Urothelium cell line (cell line): ENCODE measurements at places on chromosomes 3 and 15.

DNA sequence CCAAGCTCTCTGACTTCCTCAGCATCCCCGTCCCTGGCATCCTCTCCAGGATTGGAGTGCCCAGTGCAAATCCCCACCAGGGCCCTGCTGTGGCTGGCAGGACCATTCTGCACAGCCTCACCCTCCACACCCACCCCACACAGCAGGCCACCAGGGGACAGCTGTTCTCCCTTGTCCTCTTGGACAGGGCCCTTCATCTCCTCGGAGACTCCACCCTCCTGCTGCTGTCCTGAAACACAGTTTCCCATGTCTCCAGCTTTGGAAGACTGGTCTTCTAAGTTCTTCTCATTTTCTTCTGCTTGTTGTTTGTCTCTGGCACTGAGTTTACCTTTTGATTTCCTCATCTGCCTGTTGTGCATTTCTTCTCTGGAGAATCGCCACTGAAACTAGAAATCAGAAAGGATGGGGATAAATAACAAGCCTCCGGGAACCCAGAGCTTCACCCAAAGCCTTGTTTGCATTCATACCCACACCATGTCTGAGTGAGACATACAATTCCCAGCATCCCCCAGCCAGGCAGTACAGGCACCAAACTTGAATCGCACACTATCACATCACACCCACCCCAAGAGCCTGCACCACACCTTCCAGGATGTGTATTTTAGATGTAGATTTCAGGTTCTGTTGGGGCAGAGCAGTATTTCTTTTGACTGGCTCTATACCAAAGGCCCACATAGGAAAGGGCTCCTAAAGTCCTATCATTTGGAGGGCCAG lies 52.0 kb downstream of the OXNAD1 start:
- no peak for DNase-seq

DNA sequence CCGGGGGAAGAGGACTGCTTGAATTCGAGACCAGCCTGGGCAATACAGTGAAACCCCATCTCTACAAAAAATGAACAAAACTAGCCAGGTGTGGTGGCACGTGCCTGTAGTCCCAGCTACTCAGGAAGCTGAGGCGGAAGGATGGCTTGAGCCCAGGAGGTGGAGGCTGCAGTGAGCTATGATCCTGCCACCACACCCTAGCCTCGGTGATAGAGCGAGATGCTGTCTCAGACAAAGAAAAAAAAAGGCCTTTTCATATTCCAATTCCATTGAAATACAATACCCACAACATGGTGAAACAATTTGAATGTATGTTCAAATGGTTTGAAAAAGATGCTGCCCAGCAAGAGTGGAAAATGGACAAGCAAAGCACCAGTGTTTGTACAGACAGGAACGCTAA lies 61.8 kb upstream of the ZNF148 start:
- DNase-seq, result no peak

GRCh38 chr15:39642011-39642640 lies 61.2 kb downstream of the THBS1 start:
- peak; percentile 43 for DNase-seq

GRCh38 chr3:133371676-133372075 lies 28.2 kb upstream of the BFSP2 start:
- DNase-seq, result no peak

- peak; percentile 75 for DNase-seq
Observed at GRCh38 chr15:88382482-88382983, 84.7 kb downstream of the MRPL46 start.

DNA sequence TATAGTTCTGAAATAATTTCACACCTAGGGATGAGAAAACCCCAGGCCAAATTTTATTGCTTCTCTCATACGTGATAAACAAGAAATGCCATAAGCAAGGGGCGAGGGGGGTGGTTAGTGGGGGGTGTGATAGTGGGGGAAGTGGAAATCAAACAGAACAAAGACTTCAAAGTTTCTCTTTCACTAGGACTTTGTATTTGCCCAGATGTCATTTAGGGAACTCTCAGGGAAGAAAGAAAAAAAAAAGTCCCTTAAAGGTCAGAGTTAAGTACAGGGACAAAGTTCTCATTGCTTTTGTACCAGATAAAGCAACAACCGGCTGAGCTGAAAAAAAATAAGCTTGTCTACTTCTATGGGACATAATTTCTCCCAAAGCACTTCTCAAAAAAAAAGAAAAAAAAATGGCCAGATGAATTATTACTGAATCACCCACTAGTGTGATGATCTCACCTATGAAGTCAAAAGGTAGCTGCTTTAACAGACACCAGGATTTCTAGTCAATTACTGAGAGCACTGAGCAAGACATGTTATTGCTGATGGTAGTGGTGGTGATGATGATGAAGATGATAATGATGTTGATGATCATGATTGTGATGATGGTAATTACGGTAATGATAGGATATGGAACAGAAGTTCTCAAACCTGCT lies 56.2 kb downstream of the FHIT start:
- no peak for DNase-seq

GRCh38 chr3:131756405-131756804 lies 253.6 kb upstream of the MRPL3 start:
- DNase-seq, result no peak

GRCh38 chr3:194738254-194739093 lies 52.8 kb downstream of the FAM43A start:
- peak; percentile 60 for DNase-seq

GRCh38 chr15:50747523-50747922 lies 18.0 kb downstream of the SPPL2A start:
- DNase-seq, result no peak

DNA sequence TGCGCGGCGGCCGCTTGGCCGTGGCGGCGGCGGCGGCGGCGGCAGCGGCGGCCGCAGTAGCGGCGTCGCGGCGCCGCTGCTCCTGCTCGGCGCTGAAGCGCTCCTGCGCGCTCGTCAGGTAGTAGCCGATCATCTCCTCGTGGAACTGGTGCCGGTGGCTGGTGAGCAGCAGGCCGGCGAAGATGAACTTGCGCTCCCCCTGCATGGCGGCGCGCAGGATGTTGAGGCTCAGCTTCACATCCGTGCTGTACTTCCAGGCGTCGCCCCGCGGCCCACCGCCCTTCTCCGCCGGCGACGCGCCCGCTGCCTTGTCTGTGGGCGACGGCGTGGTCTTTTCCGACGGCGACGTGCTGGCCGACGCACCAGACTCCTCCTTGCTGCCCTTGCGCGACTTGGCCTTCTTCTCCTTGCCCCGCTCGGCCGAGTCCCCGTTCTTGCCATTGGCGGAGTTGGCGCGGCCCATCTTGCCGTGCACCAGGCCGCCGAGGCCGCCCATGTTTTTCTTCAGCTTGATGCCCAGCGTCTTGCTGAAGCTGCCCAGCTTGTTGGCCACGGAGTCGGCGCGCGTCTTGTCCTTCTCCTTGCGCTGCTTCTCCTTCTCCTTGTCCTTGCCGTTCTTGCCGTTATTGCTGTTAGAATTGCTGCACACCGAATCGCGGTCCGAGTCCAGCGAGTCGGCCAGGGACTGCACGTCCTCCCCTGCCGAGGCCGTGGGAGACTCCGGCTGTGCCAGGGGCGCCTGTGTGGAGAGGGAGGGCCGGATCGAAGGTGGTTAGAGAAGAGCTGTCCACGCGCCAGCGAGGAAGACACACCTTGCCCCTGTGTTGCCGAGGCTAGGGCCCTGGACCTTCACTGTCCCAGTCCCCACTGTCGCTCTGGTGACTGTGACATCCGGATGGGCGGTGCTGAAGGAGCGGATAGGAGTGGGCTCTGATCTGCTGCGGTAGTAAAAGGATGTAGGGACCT lies 157.6 kb downstream of the KLF13 start:
- no peak for DNase-seq

DNA sequence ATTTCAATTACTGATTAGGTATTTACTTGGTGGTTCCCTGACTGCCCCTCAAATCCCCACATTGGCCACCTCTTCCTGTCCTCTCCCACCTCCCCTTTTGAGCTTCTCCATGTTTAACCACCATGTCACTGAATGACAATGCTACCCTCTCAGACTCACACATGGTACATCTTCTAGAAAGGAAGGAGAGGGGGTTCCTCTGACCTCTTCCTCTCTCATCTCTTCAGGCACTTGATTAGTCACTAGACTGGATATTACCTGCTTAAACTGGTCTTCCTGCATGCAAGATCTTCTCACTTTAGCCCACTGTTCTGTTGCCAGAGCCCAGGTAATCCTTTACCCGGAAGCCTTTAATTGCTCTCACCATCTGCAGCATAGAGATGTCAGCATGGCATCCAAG lies 64.9 kb downstream of the DIPK2A start:
- DNase-seq, result no peak

DNA sequence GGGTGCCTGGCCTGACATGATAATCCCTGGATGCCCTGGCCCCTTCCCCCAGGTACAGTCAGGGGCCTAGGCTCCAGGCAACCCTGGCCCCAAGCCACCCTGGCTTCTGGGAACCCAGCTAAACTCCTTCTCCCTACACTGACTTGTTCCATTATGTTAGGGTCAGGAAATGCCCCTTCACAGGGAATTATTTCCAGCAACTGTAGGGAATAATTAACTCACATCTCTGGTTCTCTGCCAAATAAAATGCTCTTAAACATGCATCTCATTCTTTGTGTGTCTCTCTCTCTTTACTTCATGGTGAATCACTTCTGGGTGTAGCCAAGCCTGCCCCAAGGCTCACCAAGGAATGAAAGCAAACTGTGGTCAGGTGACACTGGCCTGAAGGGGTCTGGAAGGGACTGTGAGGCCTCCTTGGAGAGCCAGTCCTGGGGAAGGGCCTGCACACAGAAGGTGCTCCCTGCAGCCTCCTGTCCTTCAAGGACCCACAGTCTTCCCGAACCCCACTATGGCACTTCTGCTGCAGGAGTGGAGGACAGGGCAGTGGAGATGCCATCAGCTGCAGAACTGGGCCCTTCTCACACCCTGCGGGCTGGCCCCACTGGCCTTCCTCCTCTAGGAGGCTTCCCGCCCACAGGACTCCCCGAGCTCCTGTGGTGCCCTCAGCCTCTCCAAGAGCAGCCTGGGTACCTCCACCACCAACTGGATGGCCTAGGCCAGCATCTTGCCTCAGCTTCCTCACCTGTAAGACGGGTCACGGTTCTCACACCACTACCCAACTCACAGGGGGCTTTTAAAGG lies 17.6 kb downstream of the TKT start:
- DNase-seq, result peak; percentile 33

GRCh38 chr15:75761446-75762356 lies 49.1 kb upstream of the CSPG4 start:
- DNase-seq, result no peak

DNA sequence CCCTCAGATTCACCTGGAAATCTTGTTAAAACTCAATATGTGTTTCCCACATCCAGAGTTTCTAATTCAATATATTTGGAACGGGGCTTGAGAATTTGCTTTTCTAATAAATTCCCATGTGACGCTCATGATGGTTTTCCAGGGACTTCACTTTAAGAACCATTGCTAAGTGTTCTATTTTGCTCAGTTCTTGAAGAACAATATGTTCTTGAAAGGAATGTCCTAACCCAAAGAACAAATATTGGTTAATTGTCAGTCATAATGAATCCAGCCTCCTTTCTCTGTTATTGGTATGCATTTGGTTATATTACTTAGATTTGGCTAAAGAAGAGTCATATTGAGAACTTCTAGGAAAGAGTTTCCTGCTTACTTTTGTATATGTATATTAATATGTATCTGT lies 4.4 kb upstream of the PLSCR2 start:
- no peak for DNase-seq

- no peak for DNase-seq
Observed at GRCh38 chr15:70852501-70853317, 1.2 kb downstream of the LARP6 start.

DNA sequence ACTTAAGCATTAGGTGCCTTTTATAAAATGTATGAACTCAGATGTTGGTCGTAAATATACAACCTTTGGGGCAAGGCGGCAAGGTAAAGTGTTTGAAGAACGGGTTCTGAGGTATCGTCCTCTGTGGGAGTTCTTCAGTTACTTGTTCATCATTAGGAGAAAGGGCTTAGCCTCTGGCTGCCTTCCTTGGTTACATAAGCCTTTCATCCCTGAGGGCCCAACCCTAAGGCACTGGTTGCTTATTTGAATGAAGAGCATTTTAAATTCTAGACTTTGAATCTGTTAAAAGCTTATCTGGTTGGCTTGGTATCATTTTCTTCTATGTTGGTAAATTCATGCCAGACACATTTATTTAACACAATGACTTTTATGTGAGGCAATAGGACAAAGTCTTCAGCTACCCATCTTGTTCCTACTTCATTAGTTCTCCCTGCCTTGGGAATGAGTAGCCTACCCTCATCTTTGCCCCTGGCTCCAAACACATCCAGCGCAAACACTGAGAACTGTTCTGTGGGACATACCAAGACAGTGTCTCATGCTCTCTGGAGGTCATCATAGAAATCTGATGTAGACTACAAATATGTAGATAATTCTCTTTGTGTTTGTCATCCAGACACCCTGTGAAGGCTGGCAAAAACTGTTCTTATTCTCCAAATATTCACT lies 12.4 kb upstream of the CCDC80 start:
- DNase-seq, result peak; percentile 81

DNA sequence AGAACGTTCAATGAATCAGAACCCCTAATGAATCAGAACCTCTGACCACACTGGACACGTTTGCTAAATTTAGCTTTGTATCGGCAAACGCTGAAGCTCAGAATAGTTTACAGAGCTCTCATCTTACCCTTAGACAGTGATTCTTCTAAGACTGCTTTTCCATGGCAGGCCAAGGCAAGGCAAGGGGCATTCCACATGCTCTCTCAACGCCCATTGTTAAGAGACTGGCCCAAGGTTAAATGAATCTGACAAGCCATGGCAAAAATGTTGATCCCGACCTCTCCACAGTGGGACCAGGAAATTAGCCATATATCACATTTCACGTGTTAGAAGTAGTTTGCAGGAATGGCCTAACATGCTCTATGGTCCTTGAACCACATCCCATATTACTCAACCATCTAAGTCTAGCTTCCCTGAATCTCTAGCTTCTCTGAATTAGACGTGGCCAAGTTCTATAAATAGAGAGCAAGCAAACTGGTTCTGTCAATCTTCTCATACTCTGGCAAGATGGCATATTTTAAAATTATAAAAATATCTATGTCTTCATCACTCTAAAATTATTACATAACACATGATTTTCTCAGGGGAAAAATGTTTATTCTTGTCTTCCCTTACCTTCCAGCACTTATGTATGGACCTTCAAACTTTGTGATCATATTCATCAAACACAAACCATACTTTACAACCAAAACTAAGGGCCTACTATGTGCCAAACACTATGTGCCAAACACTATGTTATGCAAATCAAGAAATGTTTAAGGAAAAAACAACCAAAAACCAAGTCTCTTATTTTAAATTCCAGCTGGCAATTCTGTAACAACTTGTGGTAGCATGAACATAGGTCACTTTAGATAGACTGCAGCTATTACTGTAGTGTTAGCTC lies 54.3 kb downstream of the AAGAB start:
- DNase-seq, result no peak

DNA sequence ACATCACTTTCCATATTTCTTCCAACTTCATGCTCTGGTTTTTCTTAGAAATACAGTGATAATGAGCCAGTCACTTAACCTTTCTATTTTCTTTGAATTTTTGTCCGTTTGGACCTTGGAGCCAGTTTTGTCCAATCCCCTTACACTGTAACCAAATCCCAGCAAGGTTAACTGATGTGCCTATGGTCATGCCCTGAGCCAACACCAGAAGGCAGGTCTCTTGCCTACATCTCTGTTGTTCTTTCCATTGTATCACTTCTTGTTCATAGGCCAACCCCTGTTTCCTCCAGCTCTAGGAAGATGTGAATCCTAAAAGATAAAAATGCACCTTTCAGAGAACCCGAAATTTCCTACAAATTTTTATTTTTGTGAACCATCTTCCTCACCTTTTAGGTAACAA lies 122.7 kb downstream of the CMSS1 start:
- DNase-seq, result no peak
